Calu3 (cell line): ENCODE measurements at places on chromosomes 12 and 14. TPM values are rescaled to one million over a fixed set of nuclear protein-coding genes. Genes with fewer than 3 reads are reported as not detected.

GRCh38 chr12:69238589-69239351 lies 599 bp upstream of the CPSF6 start:
- H3K27ac ChIP-seq = peak overlapping the region; percentile 98

DNA sequence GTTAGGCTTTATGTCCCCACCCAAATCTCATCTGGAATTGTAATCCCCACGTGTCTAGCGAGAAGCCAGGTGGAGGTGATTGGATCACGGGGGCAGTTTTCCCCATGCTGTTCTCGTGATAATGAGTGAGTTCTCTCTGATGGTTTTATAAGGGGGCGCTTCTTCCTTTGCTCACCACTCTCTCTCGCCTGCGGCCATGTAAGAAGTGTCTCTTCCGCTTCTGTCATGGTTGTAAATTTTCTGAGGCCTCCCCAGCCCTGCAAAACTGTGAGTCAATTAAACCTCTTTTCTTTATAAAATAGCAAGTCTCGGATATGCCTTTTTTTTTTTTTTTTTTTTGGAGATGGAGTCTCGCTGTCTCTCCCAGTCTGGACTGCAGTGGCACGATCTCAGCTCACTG lies 13.3 kb downstream of the IL31 start:
- H3K4me3 ChIP-seq = no peak overlapping the region
- no peaks in the 10 kb centered on the region for H3K36me3 ChIP-seq
- no peaks in the 10 kb centered on the region for H3K4me1 ChIP-seq
- DNase-seq = no peak
- no peak overlapping the region for H3K27ac ChIP-seq
- H3K27me3 ChIP-seq = peaks cover 32% of the 10 kb centered on the region

- H3K4me1 ChIP-seq = peaks cover 31% of the 10 kb centered on the region
- no peaks in the 10 kb centered on the region for H3K36me3 ChIP-seq
- H3K27me3 ChIP-seq = no peaks in the 10 kb centered on the region
- H3K27ac ChIP-seq = no peak overlapping the region
- DNase-seq = peak; percentile 69
- H3K4me3 ChIP-seq = no peak overlapping the region
These were observed 71.5 kb downstream of the BRMS1L start for GRCh38 chr14:35897616-35898111.

DNA sequence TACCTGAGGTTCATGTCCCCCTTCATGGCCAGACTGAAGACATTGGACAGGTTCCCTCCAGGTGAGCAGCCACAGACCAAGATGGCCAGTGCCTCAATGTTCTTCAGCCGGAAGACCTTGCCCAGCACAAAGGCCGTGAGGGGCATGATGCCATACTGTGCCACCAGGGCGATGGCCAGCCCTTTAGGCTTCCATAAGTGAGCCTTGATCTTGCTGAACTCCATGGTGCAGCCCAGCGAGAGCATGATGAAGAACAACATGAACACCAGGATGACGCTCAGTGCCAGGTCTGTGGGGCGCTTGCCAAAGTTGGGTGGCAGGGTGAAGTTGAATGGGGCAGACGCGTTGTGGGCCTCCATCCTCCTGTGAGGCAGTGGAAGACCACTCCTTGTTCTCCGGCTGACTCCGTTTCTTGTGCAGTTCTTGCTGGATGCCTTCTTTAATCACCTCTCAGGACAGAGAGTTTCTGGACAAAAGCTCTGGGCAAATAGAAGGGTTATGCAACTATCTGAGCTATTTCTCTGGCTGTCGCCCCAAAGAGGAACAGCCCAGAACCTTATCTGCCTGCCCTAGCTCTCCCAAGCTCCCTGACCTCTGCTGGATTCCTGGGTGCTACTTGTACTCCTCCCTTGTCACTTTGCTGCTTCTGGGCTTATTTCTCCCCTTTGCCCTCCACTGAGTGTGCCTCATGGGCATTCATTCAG lies at the start of gene SLC10A1:
SLC10A1 (minus strand) TSS at position 445 of the 704 bp plus-strand sequence; CDS start at position 359, 86 bp downstream.
- peaks cover 8% of the 10 kb centered on the region for H3K4me1 ChIP-seq
- no peak within 1 kb of the TSS for H3K4me3 ChIP-seq
- H3K27me3 ChIP-seq = no peaks in the 10 kb centered on the region

DNA sequence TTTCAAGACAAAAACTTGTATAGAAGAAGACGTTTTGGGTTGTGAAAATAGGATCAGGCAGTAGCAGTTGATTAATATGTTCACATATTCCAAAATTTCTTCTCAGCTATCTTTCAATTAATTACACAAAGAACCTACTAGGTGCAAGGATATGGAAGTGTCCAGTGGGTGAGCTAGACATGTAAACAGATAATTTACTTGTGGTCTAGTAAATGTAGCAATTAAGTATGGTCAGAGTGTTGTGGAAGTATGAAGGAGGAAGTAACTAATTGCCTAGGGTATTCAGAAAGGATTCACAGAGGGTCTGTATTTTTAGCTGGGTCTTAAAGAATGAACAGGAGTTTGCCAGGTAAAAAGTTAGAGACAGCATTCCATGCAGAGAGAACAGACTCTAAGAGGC lies 5.9 kb downstream of the GOLGA5 start:
- no peak overlapping the region for H3K4me3 ChIP-seq
- peaks cover 4% of the 10 kb centered on the region for H3K36me3 ChIP-seq
- no peak for DNase-seq

GRCh38 chr12:120588948-120589930 lies 8.0 kb upstream of the POP5 start:
- peaks cover 4% of the 10 kb centered on the region for H3K36me3 ChIP-seq
- no peak overlapping the region for H3K4me3 ChIP-seq
- no peak for DNase-seq
- H3K4me1 ChIP-seq = peaks cover 8% of the 10 kb centered on the region

DNA sequence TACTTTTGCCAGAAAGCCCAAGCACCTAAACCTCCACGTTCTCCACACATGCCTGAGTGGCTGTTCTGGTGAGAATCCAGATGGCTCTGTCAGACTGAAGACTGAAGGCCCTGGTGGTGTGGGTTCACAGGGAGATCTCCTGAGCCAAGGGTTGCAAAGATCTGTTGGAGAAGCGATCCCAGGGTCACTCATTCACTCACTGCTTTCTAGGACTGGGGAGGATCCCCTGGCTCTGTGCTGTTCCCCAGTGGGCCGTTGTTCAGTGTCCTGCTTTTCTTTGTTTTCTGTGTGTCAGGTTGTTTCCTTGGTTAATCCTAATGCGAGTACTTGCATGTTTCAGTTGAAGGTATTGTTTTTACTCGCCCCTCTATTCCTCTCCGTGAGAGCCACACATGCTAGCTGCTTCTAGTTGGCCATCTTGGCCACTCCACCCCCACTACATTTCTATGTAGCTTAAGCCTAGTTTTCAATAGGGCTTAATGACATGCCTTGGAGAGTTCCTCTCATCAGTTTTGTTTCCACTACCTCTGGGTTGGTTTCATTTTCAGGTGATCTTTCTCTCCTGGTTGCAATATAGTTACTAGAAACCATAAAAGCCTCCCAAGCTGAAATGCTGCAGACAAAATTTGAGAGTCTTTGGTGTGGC lies 144.5 kb upstream of the SLC38A2 start:
- H3K36me3 ChIP-seq = no peaks in the 10 kb centered on the region
- no peak overlapping the region for H3K4me3 ChIP-seq
- no peaks in the 10 kb centered on the region for H3K27me3 ChIP-seq
- H3K27ac ChIP-seq = no peak overlapping the region

DNA sequence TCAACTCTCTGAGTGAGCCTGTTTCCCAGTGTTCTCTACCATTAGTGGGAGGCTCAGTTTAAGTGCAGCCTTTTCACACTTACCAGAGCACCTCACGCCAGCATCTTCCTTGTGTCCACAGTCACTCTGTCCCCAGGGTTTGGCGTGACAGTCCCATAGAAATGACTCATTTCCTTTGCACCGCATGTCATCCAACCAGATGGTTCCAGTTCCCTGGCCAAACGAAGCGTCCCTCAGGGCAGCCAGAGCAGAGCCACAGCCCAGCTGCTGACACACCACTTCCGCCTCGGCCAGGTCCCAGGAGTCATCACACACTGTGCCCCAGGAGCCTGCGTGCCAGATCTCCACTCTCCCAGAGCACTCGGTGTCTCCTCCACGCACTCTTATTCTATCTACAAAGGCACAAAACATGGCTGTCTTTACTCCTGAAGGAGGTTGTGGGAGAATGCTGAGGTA lies 65.4 kb downstream of the ACSM4 start:
- peaks cover 15% of the 10 kb centered on the region for H3K4me1 ChIP-seq
- H3K27me3 ChIP-seq = no peaks in the 10 kb centered on the region
- DNase-seq = peak; percentile 74
- H3K27ac ChIP-seq = peak overlapping the region; percentile 75
- no peaks in the 10 kb centered on the region for H3K36me3 ChIP-seq
- H3K4me3 ChIP-seq = peak overlapping the region; percentile 61

DNA sequence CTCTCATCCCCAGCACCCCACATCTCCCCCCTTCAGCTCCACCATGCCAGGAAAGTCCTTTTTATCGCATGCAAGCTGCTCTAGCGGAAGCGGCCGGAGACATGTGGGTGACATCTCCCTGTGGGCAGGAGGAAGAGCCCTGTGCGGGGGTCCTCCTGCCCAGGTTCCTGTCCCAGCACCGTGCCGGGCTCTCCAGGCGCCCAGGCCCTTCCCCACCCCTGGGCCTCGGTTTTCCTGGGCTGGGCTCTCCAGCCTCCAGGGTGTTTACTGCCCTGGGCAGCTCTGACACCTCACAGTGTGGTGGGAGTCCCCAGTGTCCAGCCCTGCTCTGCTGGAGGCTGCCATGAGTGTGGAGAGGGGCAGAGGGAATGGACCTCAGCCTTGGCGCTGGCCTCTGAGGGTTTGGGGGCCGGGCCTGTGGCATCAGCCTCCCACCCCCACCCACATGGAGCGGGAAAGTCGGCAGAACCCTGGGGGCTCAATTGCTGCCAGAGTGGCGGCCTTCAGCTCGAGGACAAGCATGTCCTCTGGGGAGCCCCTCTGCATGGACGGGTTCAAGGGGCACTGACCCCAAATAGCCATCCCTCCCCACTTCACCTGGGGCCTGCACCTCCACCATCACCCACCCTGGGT lies 16.9 kb downstream of the ASPG start:
- DNase-seq = no peak
- H3K36me3 ChIP-seq = no peaks in the 10 kb centered on the region
- H3K4me3 ChIP-seq = no peak overlapping the region
- peaks cover 8% of the 10 kb centered on the region for H3K4me1 ChIP-seq
- H3K27me3 ChIP-seq = peaks cover 9% of the 10 kb centered on the region

DNA sequence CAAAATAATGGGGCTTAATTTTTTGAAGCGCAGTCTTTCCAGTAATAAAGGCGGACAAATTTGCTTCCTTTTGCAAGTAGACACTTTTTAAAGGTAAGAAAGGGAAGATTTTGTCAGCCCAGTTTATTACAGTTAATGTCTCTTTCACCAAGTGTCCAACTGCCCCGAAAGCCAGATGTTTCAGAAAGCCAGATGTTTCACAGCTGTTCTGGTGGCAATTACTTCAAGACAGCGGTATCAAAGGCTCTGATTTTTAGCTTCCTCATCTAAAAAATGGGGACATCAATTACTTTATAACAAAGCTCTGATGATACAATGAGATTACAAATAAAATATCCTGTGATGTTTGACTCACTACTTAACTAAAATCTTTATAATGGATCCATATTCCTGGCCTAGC lies 1.0 kb downstream of the WBP11 start:
- H3K27ac ChIP-seq = no peak overlapping the region
- H3K4me3 ChIP-seq = no peak overlapping the region
- H3K36me3 ChIP-seq = peaks cover 29% of the 10 kb centered on the region
- H3K4me1 ChIP-seq = peaks cover 17% of the 10 kb centered on the region

GRCh38 chr12:83896416-83896815 lies 1016.2 kb downstream of the SLC6A15 start:
- no peak overlapping the region for H3K27ac ChIP-seq
- H3K4me1 ChIP-seq = no peaks in the 10 kb centered on the region
- H3K36me3 ChIP-seq = no peaks in the 10 kb centered on the region
- no peak overlapping the region for H3K4me3 ChIP-seq

- H3K4me1 ChIP-seq = peaks cover 90% of the 10 kb centered on the region
- DNase-seq = peak; percentile 73
- peak overlapping the region; percentile 80 for H3K27ac ChIP-seq
- no peaks in the 10 kb centered on the region for H3K27me3 ChIP-seq
- H3K36me3 ChIP-seq = peaks cover 85% of the 10 kb centered on the region
- H3K4me3 ChIP-seq = peak overlapping the region; percentile 35
These were observed 57.0 kb downstream of the NCOR2 start for GRCh38 chr12:124510301-124510970.

- H3K27me3 ChIP-seq = peaks cover 56% of the 10 kb centered on the region
- no peak overlapping the region for H3K27ac ChIP-seq
- no peak for DNase-seq
- no peaks in the 10 kb centered on the region for H3K4me1 ChIP-seq
These were observed 223.6 kb upstream of the TMPO start for GRCh38 chr12:98291828-98292227.

DNA sequence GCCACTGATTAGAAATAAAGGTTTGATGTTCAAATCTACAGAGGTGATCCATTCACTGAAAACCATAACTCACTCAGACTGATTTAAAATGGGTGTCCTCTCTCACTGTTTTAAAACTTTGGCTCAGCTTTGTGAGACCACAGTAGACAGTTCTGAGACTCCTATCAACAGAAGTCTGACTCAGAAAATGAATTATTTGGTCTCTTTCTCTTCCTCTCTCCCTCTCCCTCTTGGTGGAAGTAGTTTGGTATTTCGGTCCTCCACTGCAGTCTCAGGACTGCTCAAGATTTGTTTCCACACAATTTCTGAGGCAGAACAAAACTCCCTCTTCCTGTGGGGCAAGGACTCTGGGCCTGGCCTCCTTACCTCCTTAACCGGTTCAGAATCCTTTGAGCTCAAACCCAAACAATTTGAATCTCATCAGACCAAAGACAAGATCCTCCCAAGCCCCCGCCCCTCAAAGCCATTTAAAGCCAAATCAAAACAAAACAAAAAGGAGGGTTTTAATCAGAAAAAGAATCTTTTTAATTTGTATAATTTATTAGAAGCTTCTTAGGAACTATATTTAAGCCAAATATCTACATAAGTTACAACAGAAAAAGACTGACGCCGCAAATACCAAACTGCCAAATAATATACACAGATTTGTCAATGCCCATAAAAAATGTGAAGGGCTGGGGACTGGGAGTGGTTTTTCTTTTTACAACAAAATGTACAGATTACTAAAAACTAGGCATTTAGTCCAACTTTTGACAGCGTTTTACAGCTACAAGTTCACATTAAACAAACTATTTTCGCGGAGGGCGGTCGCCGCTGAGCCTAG lies 3.9 kb downstream of the NKX2-1 start:
- DNase-seq = no peak
- H3K27ac ChIP-seq = no peak overlapping the region
- peaks cover 15% of the 10 kb centered on the region for H3K36me3 ChIP-seq
- H3K4me1 ChIP-seq = no peaks in the 10 kb centered on the region
- no peak overlapping the region for H3K4me3 ChIP-seq

- H3K27ac ChIP-seq = no peak overlapping the region
- H3K4me3 ChIP-seq = no peak overlapping the region
- H3K36me3 ChIP-seq = no peaks in the 10 kb centered on the region
- DNase-seq = no peak
- H3K27me3 ChIP-seq = peaks cover 9% of the 10 kb centered on the region
These were observed 18.0 kb downstream of the MFAP5 start for GRCh38 chr12:8644345-8645248.

CELA1 gene
- not detected in 2 replicates for total RNA-seq

PTPN11 gene
- total RNA-seq = 156 and 174 TPM in 2 replicates

TSHR gene
- not detected in 2 replicates for total RNA-seq

CMA1 gene
- not detected in 2 replicates for total RNA-seq

ALDH1L2 gene
- total RNA-seq = 16.3 and 19.3 TPM in 2 replicates

NPAS3 gene
- not detected in 2 replicates for total RNA-seq

CSAD gene
- total RNA-seq = 12.2 and 24.0 TPM in 2 replicates
